Kidney glomerular epithelial cell (primary cell): ENCODE measurements at places on chromosomes 1 and 21.

- DNase-seq: no peak
Measured at GRCh38 chr1:13951793-13952751, 252.1 kb downstream of the PRDM2 start.

- no peak for DNase-seq
Measured at GRCh38 chr1:68015369-68015768, 35.1 kb downstream of the DIRAS3 start.

GRCh38 chr1:219330001-219330400 is 156.3 kb downstream of the LYPLAL1 start:
- no peak for DNase-seq

- DNase-seq: no peak
Measured at GRCh38 chr1:18927654-18928272, 25.4 kb upstream of the ALDH4A1 start.

- DNase-seq: peak; percentile 72
Measured at GRCh38 chr1:150836129-150836773, 28.2 kb upstream of the CTSK start.

DNA sequence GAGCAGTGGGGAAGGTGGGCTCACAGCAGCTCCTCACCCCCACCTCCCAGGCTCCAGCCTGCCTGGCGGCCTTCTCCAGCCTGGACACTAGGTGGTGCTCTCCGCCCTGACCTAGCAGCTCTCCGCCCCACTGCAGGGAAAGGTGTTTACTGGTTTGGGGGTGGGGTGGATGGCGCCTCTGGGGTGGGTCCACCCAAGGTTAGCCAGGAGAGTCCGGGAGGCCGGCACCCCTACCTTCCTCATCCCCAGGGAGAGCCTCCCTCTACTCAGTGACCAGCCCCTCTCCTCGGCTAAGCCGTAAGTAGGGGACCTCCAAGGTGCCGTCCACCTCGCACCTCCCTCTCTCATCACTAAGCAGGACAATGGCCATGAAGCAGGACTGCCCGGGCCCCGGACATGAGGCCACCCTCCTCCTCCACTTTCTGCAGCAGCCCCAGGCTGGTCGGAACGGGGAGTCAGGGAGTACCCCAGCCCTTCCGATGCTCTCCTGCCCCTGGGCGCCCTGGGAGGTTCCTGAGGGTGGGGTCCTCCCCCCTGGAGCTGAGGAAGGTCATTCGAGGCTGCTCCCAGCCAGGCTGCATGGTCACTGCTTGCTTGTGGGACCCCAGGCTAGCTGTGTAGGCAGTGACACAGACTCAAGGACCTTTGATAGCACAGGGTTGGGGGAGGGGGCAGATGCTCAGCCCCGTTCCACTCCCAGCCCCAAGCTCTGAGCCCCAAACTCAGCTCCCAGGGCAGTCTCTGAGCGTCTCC is 101.4 kb upstream of the VAMP3 start:
- DNase-seq: no peak

GRCh38 chr1:183887826-183888819 is 83.2 kb downstream of the RGL1 start:
- DNase-seq: no peak

DNA sequence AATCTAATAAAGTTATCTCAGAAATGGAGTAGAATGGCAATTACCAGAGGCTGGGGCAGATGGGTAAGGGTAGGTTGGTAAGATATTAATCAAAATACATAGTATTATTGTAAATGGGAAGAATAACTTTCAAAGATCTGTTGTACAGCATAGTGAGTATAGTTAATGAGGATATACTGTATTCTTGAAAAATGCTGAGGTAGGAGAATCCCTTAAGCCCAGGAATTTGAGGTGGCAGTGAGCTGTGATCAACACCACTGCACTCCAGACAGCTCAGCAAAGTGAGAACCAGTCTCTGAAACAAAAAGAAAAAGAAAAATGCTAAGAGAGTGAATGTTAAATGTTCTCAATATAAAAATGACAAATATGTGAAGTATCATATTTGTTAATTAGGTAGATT is 1033.7 kb downstream of the KCNT2 start:
- no peak for DNase-seq

GRCh38 chr1:35463232-35463631 is 94.0 kb downstream of the KIAA0319L start:
- no peak for DNase-seq

DNA sequence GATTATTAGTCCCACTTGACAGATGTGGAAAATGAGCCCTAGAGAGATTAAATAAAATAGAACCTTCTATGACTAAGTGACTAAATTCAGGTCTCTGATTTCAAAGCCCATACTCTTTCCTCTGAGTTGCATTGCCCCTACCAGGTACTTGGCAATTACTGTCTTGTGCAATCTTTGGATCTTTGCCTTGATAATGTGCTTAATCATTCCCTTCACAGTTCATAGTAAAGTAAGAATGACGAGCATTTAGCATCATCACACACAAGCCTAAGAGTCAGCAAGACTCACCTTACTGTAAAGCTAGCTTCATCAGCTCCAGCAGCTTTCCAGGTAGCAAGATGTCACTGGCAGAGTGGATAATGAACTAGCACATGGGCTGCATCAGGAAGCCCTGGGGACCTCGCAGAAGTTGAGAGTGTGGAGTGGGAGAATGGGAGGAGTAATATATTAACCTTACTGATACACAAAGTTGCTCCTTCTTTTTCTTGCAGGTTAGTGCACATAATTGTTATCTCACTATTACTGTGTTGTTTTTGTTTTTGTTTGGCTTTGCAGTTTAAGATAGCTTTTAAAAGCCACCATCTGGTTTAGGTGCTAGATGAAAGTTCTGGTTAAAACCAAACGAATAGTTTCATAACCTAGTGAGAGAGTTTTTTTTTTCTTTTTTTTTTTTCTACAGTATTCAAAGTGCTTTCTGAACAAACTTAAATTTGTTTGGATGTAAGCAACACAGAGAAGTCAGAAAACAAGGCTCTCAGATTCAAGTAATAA is 71.8 kb downstream of the PBX1 start:
- peak; percentile 66 for DNase-seq

- DNase-seq: no peak
Measured at GRCh38 chr1:230633469-230633868, 8.8 kb upstream of the COG2 start.

GRCh38 chr1:167797015-167797414 is 75.2 kb downstream of the MPZL1 start:
- DNase-seq: peak; percentile 97

GRCh38 chr21:39581414-39581813 is 31.3 kb upstream of the B3GALT5 start:
- DNase-seq: no peak

DNA sequence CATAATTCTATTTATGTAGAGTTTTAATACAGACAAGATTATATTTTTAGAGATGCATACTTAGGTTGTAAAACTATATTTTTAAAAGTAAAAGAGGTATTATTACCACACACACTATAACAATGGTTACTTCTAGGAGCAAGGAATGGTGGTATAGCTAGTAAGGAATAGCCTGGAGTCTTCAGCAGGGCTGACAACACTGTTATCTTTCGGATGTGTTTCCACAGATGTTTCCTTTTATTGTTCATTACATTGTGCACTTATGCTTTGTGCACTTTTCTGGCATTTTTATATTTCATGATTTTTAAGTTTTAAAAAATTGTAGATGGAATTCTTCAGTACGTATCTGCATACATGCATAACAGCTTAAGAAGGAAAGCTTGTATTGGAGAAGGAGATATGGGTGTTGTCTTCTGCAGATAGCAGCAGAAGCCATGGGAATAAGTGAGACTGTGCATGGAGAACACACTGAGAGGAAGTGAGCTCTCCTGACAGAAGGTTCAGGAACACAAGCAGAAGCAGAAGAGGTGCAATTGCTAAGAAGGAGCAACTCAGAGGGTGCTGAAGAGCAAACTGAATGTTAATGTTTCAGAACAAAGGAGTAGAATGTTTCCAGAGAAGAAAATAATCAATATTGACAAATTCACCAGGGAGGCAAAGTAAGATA is 91.8 kb downstream of the UCHL5 start:
- no peak for DNase-seq

DNA sequence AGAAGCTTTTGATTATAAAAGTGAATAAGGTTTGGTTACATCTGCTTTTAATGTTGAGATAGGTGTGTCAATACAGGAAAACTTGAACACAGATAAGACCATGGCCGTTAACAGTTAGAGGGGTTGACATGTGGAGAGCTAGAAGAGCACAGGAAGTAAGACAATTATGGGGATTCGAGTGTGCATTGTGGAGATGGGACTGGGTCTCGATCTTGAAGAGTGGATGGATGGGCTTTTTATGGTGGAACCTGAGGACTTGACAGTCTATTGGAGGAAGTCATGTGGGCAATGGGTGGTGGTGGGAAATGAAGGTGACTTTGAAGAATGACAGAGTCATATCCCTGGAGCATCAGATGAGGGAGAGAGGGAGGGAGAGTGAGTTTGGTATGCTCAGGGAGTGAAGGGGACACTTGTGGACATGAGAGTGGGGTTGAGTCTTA is 12.1 kb downstream of the DYRK1A start:
- DNase-seq: no peak

- no peak for DNase-seq
Measured at GRCh38 chr1:91393042-91393441, 11.6 kb downstream of the HFM1 start.

DNA sequence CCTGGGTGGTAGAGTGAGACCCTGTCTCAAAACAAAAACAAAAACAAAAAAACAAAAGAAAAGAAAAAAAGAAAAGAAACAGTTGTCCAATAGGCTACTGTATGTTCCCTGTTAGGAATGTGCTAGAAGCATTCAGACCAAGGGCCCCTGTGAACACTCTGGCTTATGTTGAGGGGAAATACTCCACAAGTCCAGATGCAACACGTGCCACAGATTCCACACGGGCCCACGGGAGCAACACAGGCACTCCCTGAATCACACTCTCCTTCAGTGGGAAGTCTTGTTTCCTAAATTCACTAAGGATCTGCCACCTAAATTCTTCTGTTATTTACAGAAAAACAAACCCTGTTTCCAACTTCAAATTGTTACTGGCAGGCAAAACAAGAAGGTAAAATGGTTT is 291.1 kb downstream of the PCP4 start:
- no peak for DNase-seq

- peak; percentile 69 for DNase-seq
Measured at GRCh38 chr1:72283307-72284083, 1.2 kb upstream of the NEGR1 start.

DNA sequence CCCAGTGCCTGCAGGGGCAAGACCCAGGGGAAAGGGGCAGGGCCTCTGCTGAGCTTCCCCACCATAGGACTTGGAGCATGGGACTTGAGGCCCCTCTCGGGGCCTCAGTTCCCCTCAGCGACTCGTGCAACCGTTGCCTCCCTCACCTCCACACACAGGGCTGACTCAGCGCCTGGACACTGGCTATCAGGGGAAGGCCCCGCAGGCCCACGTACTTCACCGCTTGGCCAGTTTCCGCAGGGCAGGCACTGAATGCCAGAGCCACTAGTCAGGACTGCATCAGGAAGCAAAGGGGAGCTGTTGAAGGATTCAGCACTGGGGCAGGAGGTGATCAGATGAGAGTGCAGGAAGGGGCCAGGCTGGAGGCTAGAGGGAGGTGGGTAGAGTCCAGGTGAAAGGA is 15.5 kb upstream of the FAM131C start:
- DNase-seq: peak; percentile 80

GRCh38 chr1:151833172-151833900 is 1.7 kb upstream of the RORC start:
- no peak for DNase-seq

DNA sequence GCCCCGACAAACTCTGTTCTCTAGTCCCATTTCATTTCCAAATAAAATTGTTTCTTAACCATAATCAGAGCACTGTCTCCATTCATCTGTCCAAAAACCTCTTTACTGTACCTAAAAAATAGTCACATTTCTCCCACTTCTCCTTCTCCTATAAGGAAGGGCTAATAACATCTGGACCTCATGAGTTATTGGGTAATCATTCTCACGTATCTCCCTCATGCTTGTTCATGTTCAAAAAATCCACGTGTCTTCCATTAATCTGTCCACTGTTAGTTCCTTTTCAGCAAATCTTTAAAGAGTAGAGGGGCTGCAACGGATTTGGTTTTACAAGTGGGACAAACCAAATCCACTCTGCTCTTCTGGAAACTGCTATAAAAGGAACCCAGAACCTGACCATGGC is 1418.8 kb downstream of the MRPL39 start:
- DNase-seq: no peak

DNA sequence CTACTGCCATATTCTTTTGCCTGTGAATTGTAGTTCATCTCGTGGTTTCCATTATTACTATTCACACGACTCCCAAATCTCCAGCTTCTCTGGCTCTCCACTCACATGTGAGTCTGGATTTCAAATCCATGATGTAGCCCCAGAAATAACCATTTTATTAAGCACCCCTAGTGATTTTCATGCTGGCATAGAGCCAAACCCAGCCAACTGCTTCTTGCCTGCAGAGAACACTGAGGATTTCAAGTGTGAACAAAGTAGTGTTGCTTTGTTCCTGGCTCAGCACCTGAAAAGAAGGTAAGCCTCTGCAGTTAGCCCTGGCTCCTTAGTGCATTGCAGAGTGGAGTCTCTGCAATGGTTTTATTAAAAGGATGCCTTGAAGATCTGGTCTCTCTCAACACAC is 25.9 kb downstream of the UTP25 start:
- no peak for DNase-seq

DNA sequence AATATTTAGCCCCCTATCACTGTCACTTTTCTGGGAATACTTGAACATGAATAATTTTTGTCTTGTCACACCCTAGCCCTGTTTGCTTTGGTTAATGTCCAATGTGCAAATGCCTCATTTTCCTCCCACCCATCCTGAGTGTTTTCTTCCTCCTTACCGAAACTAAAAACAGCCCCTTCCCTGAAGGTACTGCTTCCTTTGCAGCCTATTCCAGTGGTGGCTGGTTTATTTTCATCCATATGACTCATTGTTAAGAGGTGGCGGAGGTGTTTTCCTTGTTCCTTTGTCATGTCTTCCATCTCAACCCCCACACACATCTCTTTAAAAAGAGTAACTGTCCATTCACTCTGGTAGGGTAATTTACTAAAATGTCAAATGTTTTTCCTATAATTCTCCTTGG is 40.4 kb downstream of the CD55 start:
- DNase-seq: peak; percentile 28

DNA sequence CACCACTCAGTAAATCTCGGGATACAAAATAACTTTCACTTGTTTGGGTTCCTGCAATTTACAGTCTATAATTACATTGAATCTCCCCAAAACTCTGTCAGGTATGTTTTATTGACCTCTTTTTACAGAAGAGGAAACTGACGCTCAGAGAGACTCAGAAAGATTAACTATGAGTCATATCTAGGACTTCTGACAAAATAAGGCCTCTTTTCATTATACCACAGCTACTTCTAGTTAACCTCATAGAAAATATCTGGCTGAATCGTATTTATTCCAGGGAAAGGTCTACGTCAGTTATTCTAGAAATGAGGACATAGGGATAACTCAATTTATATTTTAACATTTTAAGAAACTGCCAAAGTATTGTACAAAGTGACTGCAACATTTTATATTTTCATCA is 211.1 kb upstream of the FAM78B start:
- DNase-seq: no peak
